EL (cell line): ENCODE measurements at places on chromosomes 6 and 20.

DNA sequence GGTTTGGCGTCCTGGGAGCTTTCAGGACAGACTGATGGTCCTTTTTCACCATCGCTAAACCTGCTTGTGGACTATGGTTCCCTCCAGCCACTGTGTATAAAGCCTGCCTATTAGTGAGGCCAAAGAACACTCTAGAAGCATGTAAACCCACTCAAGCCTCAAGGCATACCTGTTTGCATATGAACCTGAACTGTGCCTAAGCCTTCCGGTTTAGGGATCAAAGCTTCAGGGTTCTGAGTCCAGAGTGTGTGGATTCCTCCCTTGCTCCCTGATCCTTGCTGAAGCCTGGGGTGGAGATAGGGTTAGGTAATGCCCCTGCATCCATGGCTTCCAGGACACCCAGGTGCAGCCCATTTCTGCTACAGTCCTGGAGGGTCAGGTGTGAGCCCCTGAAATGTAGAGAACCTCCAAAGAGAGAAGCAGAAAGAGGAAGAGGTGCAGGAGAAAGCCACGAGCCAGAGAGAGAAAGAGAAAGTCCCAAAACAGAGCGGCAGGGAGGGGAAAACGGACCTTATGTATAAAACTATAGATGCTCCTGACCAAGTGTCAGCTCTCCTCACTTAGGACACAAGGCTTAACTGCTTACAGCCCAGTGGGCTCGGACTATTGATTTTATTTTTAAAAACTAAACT is 93.3 kb downstream of the SCML4 start:
- no peak for DNase-seq

DNA sequence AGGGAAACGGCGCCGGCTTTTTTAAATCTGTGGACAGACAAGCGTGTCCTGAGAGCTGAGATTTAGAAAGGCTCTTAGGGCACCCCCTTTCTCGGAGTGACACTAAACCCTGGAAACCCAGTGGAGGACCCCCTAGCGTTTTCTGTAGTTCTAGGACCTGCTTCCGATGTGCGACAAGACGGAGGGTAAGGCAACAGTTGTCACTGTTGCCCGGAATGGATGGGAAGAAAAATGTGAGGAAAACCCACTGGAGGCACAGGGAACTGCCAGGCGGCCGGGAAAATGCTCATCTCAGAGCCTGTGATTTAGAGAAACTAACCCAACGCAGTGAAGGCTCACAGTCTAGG is 551 bp upstream of the ATP5F1E start:
- DNase-seq = no peak

DNA sequence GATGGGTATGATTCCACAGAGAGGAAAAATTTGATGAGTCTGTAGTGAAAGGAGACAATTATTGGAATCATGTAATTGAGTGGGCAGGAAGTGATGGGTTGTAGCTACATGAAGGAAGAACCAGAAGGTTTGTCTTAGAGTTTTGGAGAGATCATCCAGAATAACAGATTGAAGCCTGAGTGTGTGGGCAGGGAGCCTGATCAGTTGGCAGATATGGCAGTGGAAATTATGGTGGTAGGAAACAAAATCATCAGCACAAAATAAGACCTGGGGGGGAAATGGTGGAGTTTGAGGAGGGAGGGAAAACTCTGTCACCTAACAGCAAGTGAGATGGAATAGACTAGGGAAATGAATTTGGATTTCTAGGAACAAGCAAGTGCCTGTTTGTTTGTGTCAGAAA is 606.6 kb upstream of the MAP3K7 start:
- DNase-seq = no peak

GRCh38 chr20:47490795-47491194 is 10.9 kb upstream of the NCOA3 start:
- DNase-seq = no peak

GRCh38 chr20:1685304-1686052 is 27.9 kb upstream of the SIRPG start:
- no peak for DNase-seq

- DNase-seq = peak; percentile 98
These were observed 10.1 kb upstream of the NQO2 start for GRCh38 chr6:2989332-2990247.

DNA sequence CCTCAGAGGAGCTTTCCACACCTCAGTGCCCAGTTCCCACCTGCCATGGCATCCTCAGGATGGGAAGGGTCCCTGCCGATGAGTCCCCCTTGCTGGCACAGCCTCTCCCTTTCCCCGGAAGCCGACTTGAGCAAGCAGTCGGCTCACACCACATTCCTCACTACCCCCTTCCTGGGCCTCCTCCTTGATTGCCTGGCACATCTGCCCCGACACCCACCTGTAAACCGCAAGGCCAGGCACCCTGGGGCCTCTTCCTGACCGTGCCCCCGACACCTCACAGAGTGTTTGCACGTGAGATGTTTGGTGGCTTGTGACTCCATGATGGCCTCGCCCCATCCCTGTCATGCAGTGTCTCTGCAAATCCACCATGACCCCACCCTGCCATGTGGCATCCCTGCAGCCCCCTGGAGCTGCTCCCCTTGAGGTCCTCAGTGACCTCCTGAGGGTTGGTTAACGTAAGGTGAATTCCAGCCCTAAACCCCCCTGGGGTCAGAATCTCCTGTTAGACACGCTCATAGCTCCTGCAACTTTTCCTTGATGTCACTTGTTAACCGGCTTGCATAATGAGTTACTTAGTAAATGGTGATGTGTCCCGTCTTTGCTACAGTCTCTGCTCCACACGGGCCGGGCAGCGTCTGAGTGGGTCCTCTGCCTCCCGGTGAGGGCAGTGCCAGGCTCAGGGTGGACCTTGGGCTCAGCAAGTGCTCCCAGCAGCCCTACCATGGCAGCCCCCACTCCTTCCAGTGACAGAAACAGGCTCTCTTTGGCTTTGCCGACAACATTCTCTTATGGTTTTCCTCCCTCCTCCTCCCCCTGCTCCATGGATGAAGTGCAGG is 115.9 kb upstream of the FRMD1 start:
- no peak for DNase-seq

DNA sequence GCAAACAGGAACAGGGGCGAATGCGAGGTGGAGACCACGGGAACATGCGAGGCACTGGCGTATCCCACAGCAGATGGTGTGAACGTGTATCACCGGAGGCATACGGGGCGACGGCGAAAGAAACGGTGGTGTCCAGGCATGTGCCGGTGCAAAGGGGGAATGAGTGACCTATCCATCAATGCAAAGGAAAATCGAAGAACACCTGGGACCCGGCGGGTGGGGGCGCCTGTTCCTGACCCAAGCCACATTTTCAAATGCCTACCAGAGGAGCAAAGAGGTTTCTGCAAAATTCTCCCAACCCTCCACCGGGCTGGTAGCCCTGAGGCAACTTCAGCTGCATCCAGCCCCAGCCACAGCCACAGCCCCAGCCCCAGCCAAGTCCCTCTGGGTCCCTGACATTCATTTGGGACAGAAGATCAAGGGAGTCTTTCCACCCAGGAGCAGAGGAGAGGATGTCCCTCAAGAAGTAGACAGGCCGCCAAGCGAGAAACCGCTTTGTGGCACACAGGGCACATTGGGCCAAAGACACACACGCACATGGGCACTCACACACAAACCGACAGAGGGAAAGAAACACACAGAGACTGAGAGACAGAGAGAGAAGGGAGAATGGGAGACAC is 164.0 kb upstream of the ZNF337 start:
- DNase-seq = no peak

DNA sequence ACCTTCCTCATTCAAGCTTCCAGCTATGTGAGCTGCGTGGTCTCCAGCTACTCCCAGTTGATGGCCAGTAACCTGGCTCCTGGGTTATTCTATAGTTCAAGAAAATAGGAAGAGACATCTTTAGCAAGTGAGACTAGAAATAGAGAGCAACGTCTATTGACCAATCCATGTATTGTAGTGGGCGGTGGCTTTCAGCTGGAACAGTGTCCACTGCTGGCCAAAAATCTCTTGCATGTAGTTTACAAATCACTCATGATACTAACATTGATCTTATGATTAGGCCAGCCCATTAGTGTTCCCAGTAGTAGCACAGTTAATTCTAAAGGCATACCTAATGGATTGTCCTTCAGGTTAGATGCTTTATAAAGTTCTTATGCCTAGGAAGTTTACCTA is 58.9 kb upstream of the SCP2D1 start:
- no peak for DNase-seq

GRCh38 chr6:96162711-96163120 is 146.9 kb downstream of the FUT9 start:
- no peak for DNase-seq

DNA sequence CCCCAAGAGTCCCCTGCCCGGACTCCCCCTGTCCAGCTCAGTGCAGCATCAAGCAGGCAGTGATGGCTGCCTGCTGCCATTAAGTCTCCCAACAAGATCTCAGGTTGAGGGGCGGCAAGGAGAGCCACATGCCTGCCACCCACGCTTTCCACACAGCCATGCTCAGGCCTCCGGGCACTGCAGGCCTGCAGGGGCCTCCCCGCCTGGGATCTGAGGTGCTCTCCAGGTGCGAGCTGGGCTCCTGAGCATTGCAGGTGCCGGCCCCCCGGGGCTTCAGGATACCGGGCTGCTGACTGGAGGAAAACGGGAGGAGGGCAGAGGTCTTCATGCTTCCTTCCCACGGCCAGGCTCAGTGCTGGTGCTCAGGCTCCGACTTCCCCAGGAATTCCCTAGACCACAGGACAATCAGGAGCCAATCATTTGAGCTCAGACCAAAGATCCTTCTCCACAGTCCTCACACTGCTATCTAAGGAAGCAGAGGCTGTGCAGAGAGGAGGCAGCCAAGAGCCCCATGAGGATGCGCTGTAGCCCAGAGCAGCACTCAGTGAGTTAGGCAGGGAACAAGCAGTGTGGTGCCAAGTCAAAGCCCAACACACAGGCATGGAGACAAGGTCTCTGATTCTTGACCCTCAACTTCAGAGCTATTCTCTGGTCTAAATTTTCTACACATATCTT is 52.7 kb downstream of the PYGB start:
- peak; percentile 44 for DNase-seq

- DNase-seq = peak; percentile 18
These were observed at the start of gene EPB41L1 for GRCh38 chr20:36154700-36155628. EPB41L1 (plus strand) TSS chr20:36154740; CDS start chr20:36173778, 19,038 bp downstream.

DNA sequence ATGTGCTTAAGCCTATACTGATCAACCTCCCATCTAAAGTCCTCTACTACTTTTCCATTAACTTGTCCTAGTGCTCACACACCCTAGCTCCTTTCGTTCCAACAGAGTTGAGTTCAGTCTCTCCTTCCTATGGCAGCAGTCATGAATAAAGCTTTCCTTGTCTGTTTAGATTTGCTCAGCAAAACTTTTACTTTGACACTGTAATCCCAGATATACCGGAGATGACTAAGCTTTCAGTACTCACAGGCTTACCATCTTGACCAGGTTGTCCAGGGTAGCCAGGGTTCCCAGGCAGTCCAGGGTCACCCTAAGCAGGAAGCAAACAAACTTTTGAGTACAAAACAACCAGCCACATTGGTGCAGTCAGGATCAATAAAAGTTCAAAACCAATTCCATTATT is 90.7 kb downstream of the COL21A1 start:
- DNase-seq = no peak

- DNase-seq = peak; percentile 4
These were observed 185.7 kb upstream of the FLRT3 start for GRCh38 chr20:14523090-14523489.

DNA sequence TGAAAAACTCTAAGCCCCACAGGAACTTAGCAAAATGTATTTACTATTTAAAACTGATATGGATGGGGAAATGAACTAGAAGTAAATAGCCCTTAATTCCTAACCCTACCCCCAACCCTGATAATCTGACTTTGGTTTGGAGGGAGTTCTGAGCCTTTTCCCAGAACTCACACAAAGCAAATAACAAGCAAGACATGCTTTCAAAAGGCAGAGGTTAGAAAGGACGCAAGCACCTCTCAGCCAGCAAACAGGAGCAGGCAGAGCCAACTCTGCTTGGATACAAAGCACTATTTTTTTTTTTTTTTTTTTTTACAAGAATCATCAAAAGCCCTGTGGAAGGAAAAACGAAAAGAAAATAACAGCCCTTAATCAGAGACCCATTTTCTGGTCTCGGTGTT is 58.7 kb downstream of the SLC22A23 start:
- DNase-seq = no peak

DNA sequence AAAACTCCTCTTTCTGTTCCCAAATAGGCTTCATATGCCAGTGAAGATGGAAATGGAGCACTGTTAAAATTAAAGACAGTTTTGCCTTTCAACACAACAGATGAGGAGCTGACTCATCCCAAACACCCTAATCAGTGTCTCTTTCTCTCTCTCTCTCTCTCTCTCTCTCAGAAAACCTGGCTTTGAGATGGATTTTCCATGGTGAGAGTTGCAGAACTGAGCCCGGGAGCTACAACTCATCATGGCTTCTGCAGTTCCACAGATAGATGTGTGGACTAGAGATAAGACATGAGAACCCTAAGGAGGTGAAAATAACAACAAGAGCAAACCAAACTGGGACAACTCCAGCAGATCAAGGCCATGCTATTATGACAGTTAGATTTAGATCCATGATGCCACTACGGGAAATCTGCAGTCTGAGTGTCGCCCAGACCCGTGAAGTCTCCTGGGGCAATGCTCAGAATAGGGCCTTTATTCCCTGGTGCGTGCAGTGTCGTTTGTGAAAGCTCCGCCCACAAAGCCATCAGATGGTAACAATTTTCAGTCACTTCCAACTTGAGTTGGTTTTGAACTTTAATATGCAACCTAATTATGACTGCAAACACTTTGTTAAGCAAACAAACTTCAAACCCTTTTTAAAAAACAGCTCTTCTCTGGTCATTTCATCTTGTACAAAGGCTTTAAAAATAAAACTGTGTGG is 338.2 kb upstream of the PREP start:
- DNase-seq = no peak
